ENCODE measurements at places on chromosomes 16 and 17.

GRCh38 chr16:79082970-79083369 lies 517.6 kb downstream of the MAF start:
- no peak for DNase-seq

- no peak for DNase-seq
These were observed 77.7 kb downstream of the MRM3 start for GRCh38 chr17:859824-860195.

GRCh38 chr17:57697891-57698711 lies 47.0 kb downstream of the CCDC182 start:
- no peak for DNase-seq

DNA sequence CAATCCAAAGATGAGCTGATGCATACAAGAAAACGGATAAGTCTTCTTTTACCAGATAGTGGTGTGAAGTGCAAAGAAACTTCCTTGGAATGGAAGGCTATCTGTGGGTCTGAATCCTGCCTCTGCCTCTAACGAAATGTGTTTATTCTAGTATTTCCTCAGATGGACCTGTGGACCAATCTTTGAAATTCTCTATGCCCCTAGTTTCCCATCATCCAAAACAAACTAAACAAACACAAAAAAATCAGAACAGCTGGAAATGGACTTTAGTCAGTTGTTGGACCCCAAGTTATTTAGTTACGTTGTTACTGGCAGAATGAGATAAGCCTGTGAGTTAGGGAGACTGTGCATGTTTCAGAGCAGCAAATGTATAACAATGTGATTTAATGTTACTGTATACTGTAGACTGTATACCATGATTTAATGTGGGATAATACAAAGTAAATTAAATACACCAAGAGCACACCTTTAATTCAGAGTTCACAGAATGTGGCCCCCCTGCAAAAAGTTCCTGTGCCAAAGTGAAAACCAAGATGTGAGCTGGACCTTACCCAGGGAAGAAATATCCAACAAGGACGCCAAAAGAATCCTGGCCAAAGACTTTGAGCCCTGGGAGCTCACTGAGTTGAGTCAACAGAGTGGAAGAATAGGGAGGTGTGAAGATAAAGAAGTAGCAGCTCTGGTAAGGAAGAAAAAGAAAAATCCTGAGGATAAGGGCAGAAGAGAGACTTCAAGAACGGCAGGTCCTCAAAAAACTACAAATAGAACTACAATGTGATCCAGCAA lies 255.2 kb downstream of the CNTNAP4 start:
- no peak for DNase-seq

DNA sequence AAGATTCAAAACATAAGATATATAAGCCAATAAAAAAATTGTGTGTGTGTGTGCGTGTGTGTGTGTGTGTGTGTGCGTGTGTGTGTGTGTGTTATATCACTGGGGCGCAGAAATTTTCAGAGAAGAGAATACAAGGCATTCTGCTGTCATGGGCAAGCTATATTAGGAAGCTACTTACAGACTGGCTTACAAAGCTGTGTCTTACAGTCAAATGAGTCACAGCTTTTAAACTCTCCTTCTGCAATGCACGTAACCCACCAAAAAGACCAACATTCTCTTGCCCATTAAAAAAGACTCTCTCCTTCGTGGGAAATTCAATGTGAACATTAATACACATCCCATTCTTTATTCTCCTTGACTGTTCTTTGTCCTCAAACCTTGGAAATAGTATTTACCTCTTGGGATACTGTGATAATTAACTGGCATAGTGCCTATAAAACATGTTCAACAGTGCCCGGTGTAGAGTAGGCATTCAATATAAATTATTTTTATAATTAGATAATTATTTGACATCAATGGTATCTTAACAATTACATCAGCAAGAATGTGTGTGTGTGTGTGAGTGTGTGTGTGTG lies 860.4 kb upstream of the SOX9 start:
- DNase-seq = no peak
